Activated CD8-positive, alpha-beta T cell treated with anti-CD3 and anti-CD28 coated beads for 36 hours (primary cell): ENCODE measurements at places on chromosomes 7 and 10. TPM values are rescaled to one million over a fixed set of nuclear protein-coding genes. Genes with fewer than 3 reads are reported as not detected.

GRCh38 chr10:131099028-131099726 lies 212.3 kb downstream of the TCERG1L start:
- DNase-seq: no peak

DNA sequence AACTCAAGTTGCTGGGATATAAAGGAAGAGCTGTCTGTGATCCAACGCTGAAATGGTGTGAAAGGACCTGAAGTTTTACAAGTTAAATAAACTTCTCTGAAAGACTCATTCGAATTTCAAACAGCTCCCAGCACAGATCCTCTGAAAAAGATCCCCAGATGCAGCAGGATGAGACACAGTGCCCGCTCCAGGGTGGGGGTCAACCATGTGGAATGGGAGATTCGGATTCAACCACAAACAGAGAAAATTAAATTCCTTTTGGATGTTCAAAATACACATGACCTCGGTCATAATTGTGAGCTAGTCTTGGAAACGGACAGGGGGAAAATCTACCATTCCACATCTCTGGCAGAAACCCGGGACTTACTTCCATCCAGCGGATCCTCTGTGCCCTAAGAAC lies 119.6 kb downstream of the PRKAG2 start:
- no peak for DNase-seq

DNA sequence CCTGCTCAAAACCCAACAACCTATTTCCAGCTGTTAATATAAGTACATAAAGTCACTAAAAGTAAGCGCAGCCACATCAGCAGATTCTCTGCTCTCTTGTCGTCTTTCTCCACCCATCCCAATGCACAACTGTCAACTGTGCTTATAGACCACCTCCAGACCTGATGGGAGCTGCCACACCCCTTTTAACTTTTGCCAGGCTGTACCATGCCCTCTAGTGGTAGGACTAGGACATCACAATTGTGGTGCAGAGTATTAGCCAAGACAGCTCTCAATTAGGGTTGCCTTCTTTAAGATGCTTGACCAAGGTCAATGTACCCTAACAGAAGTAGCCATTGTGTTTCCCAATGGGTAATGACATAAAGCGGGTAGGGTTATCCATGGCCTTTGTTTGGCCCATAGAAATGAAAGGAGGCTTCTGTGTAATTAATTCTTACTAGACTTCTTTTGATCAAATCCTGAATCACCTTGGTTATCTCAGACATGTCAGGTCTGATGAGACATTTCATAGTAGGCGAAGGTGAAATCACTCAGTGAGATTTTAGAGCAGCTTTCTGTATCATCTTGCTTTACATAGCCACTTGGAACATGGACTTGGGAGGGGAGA lies 68.1 kb downstream of the SCRN1 start:
- peak; percentile 61 for DNase-seq

DNA sequence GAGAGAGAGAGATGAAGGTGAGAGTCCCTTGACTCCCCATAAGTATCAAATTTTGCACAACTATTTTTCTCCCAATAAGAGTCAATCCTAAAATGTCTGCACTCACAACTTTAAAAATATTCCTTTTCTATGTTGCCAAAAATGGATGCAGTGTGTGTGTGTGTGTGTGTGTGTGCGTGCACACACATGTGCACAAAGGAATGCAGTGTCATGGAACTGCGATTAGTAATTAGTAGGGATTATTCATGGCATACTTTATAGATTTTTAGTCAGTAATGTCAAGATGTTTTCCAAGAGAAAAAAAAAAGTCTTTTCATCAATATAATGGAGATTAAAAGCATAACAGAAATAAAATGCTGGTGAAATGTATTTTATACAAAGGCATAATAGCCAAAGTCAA lies 179.1 kb upstream of the LRRTM3 start:
- DNase-seq: no peak

DNA sequence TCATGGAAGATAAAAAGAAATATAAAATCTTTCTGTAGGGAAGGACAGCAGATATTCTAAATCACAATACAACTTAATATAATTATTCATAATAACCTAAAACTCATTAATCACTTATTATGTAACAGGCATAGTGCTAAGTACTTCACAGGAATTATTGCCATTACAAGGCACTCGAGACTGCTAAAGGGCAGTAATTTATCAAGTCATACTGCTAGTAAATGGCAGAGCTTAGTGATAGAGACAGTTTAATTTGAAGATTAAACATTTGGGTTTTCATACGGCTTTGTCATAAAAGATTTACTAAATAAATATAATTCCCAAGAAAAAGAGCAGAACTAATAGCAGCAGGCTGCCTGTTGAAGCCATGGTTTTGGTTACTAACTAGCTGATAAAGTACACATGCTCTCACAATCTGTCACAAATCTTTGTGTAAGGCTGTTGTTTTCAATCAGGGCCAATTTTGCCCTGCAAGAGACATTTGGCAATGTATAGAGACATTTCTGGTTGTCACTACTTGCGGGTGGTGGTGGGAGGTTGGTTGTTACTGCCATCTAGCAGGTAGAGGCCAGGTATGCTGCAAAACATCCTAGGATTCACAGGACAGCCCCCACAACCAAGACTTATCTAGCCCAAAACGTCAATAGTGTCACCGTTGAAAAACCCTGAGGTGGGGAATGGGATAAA lies 233.3 kb upstream of the CACNA2D1 start:
- DNase-seq: peak; percentile 24

The SHOC2 gene
- 35.4 TPM for total RNA-seq
